Nephron progenitor cell (in vitro differentiated cells): ENCODE measurements at places on chromosomes 7 and 10.

DNA sequence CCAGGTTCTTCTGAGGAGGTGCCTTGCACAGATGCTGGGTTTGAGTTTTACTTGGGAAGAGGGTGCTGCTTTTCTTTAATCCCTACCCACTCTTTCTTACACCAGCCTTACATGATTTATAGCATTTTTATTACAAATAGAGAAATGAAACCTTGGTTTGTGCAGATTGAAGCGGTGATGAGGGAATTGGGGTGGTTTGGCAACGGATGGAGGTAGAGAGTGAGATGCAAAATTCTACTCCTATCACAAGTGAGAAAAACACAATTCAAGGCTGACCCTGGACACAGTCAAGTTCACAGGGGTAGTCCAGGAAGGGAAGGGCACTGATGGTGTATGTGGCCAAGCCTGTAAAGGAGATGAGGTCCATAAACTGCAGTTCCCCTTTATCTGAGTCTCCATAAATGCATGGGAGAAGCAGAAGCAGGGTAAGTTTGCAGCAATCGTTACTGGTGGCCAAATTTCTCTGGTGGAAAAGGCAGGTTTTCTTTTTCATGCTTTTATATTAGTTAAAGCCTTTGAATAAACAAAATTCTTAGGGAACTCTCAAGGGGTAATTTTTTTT, 214.3 kb downstream of the JAZF1 start:
- H3K27me3 ChIP-seq = peaks cover 12% of the 10 kb centered on the region
- no peaks in the 10 kb centered on the region for H3K36me3 ChIP-seq
- H3K4me1 ChIP-seq = peaks cover 8% of the 10 kb centered on the region

DNA sequence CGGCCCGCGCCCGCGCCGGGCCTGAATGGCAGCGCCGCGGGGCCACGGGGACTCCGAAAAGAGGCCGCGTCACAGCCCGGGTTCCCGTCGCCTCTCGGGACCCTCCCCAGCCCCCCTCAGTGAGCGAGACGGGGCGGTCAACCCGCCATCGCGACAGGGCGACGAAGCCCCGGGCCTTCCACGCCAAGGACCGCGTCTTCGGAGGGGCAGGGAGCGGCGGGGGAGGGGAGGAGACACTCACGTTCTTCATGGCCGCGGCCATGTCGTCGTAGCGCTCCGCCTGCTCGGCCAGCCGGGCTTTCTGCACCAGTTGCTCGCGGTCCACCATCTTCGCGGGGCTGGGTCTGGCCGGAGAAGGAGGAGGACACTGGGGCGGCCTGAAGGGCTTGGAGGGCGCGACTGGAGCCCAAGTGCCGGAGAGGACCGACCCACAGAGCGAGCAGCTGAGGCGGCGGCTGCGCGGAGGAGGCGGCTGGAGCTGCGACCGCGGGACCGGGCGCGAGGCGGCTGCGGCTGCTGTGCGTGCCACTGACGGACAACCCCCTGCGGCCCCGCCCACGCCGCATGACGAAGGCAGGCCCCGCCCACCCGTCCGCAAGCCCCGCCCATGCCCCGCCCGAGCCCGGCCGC, at the start of gene YWHAG:
Gene YWHAG, minus strand, starts transcription at position 511 of the 630 bp plus-strand sequence. Its CDS starts 183 bp downstream, at position 328.
- H3K27ac ChIP-seq = peak within 1 kb of the TSS; percentile 98
- H3K4me3 ChIP-seq = peak within 1 kb of the TSS; percentile 95
- peak; percentile 90 for DNase-seq
- H3K4me1 ChIP-seq = peaks cover 32% of the 10 kb centered on the region
- peaks cover 43% of the 10 kb centered on the region for H3K36me3 ChIP-seq
- peaks cover 3% of the 10 kb centered on the region for H3K27me3 ChIP-seq

DNA sequence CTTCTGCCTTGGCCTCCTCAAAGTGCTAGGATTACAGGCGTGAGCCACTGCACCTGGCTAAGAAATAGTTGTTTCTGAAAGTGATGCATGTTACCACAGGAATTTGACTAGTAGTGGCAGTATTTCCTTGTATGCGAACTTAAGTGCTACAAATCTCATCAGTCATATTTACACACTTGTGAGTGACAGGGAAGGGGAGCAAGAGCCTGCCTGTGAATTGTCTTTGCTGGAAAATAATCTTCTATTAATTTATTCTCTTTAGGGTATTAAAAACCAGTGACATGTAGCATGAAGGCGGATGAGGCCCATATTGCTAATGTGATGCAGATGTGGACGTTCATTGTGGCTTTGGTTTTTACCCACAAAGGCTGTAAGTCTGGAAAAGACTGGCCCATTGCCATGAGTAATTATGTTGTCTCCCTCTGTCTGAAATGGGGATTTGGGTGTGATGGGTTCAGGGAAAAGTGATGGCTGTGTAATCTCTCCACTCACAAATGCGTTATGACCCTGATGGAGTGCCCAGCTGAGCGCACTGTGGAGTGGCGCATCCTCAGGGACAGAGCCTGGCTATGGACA, 97.6 kb downstream of the CCNY start:
- H3K36me3 ChIP-seq = peaks cover 23% of the 10 kb centered on the region
- no peak overlapping the region for H3K27ac ChIP-seq
- H3K4me1 ChIP-seq = no peaks in the 10 kb centered on the region

- H3K27me3 ChIP-seq = no peaks in the 10 kb centered on the region
- no peak for DNase-seq
- peak overlapping the region; percentile 80 for H3K27ac ChIP-seq
- H3K4me3 ChIP-seq = no peak overlapping the region
- no peaks in the 10 kb centered on the region for H3K36me3 ChIP-seq
- peaks cover 75% of the 10 kb centered on the region for H3K4me1 ChIP-seq
Measured at GRCh38 chr10:5614155-5614721, 52.2 kb downstream of the ASB13 start.

DNA sequence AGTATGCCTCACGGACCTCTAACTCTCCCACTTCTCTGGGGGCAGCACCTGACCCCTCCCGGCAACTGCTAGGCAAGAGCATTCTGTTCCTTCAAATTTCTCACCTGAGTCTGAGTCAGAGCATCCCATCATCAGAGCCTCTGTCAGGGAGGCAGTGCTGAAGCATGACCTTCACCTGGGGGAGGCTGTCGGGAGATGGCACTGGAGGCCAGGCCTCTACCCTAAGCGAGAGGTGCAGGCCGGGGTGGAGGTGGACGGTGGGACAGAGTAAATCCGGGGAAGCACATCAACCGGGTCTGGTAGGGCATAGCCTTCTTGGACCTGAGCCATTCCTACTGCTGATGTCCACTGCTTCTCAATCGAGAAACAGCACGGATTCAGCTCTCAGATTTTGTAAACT, 90.4 kb downstream of the SPAG6 start:
- peaks cover 4% of the 10 kb centered on the region for H3K27me3 ChIP-seq
- H3K4me3 ChIP-seq = peak overlapping the region; percentile 39
- H3K27ac ChIP-seq = peak overlapping the region; percentile 50
- H3K36me3 ChIP-seq = no peaks in the 10 kb centered on the region
- DNase-seq = no peak

- H3K4me3 ChIP-seq = no peak overlapping the region
- H3K27me3 ChIP-seq = peaks cover 3% of the 10 kb centered on the region
- no peaks in the 10 kb centered on the region for H3K4me1 ChIP-seq
- H3K36me3 ChIP-seq = no peaks in the 10 kb centered on the region
Measured at GRCh38 chr7:37732253-37732652, 48.7 kb downstream of the GPR141 start.

DNA sequence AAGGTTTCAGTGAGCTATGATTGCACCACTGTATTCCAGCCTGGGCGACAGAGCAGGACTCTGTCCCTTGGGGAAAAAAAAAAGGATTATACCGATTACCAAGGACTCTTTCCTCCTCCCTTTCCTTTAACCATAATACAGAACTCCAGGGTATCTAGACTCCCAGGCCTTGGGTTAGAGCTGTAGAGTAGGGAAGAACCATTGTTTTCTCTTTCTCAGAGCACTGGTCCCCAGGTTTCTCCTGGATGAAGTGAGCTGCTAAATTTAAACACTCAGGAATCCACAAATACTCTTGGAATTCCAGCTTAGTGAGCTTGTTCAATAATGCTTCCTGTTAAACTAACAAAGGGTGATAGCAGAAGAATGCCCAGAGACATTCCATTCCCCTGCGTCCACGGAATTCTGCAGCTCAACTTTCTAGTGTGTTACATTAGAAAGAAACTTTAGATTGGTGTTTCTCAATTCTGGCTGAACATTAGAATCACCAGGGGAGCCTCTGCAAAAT, 14.6 kb upstream of the RPEL1 start:
- H3K4me1 ChIP-seq = no peaks in the 10 kb centered on the region
- no peak overlapping the region for H3K4me3 ChIP-seq
- H3K27ac ChIP-seq = peak overlapping the region; percentile 29
- H3K36me3 ChIP-seq = no peaks in the 10 kb centered on the region

DNA sequence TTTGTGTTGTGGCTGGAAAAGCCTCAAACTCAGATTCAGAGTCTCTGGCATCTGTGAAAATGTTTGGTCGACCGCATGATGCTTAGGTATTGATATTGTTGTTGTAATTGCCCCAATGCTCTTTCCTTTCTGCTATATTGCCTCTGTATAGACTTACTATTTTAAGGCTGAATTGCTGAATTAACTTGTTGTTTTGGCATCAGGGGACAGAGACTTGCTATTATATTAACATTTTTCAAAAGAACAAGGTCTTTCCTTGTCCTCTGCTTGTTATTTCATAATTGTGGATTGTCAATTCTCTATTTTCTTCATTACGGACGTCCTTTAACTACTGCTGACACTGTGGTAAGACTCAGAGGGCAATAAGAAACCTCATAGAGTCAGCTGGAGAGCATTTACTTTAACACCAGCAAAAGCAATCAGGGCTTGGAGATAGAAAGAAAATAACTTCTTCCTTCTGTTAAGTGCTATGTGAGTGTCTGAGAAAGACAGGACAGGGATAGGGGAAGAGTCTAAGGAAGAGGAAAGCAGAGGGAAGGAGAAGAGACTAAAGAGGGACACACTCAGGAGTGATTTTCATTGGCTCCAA, 17.6 kb downstream of the CPED1 start:
- no peaks in the 10 kb centered on the region for H3K36me3 ChIP-seq
- H3K27ac ChIP-seq = peak overlapping the region; percentile 84
- no peak for DNase-seq
- H3K4me3 ChIP-seq = no peak overlapping the region

DNA sequence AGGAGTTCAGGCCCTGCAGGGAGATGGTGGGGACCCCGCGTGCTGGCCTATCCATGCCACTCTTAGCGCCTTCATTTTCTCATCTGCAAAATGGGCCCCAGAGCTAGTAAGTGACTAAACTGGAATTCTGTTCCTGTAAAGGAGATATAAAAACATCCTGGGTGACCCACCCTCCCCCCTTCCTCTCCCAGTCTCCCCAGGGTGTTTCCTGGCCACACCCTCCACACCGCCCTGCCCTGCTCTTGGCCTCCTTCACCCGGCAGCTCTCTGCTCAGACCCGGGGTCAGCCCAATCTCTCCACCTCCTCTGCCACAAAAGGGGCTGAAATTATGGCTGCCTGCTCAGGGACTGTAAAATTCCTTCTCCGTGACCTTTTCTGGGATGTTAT, 70.7 kb downstream of the C10orf105 start:
- no peak for DNase-seq
- peaks cover 26% of the 10 kb centered on the region for H3K27me3 ChIP-seq
- H3K4me3 ChIP-seq = no peak overlapping the region
- peaks cover 21% of the 10 kb centered on the region for H3K4me1 ChIP-seq

DNA sequence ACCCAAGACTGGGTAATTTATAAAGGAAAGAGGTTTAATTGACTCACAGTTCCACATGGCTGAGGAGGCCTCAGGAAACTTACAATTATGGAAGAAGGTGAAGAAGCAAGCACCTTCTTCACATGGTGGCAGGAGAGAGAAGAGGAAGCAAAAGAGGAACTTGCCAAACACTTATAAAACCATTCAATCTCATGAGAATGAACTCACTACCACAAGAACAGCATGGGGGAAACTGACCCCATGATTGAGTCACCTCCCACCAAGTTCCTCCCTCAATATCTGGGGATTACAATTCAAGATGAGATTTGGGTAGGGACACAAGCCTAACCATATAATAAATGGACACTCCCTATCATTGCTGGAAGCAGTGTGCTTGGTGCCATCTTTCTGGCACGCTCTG, 506.3 kb downstream of the CALN1 start:
- H3K36me3 ChIP-seq = no peaks in the 10 kb centered on the region
- DNase-seq = no peak
- H3K4me1 ChIP-seq = no peaks in the 10 kb centered on the region
- peaks cover 8% of the 10 kb centered on the region for H3K27me3 ChIP-seq

DNA sequence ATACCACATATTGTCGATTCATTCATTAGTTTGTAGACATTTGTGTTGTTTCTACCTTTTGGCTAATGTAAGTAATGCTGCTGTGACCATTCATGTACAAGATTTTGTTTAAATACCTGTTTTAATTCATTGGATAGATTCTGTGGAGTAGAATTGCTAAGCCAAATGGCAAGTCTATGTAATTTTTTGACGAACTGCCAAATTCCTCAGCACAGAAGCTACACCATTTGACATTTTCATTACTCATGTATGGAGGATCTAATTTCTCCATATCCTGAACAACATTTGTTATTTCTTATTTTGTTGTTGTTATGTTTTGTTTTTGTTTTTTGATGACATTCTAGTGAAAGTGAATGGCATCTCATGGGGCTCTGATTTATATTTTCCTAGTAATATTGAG, 1351.3 kb upstream of the SORCS1 start:
- no peak overlapping the region for H3K27ac ChIP-seq
- H3K4me3 ChIP-seq = no peak overlapping the region
- H3K4me1 ChIP-seq = peaks cover 10% of the 10 kb centered on the region
- peaks cover 5% of the 10 kb centered on the region for H3K36me3 ChIP-seq
- H3K27me3 ChIP-seq = no peaks in the 10 kb centered on the region
- DNase-seq = no peak

GRCh38 chr7:121178452-121178851, 150.3 kb upstream of the WNT16 start:
- no peak overlapping the region for H3K27ac ChIP-seq
- H3K4me3 ChIP-seq = no peak overlapping the region
- no peaks in the 10 kb centered on the region for H3K27me3 ChIP-seq
- no peak for DNase-seq

DNA sequence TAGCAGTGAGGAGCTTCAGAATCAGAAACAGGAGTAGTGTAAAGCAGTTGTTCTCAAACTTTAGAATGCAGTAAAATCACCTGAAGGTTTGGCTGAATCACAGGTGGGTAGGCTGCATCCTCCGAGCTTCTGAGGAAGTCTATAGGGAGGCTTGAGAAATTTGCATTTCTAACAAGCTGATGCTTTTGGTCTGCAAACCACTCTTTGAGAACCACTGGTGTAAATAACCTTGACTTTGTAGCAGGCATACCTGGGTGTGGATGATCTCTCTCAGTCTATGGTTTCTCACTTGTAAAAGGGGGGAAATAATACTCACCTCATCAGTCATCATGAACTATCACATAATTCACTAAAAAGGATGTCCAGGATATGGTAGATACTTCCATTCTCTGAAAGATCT, 118.1 kb downstream of the SRI start:
- no peaks in the 10 kb centered on the region for H3K36me3 ChIP-seq
- H3K4me3 ChIP-seq = no peak overlapping the region
- peaks cover 6% of the 10 kb centered on the region for H3K4me1 ChIP-seq
- no peak for DNase-seq

DNA sequence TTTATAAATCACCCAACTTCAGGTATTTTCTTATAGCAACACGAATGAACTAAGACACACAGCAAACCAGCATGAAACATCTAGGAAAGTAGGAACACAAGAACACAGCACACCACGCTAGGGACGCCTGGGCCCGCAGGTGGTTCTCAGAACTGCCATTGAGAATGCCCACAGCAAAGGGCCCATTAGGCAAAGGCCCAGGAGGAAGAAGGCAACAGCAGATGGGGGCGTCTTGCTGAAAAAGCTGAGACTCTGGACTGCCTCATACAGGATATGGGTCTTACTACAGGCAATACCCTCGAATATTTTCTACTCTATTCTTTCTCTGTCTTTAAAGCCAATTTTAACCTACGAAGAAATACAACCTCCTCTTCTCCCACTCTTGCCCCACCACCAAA, 77.3 kb downstream of the PARD3 start:
- no peak overlapping the region for H3K27ac ChIP-seq
- H3K4me1 ChIP-seq = peaks cover 55% of the 10 kb centered on the region
- no peak for DNase-seq
- H3K36me3 ChIP-seq = no peaks in the 10 kb centered on the region
- H3K27me3 ChIP-seq = no peaks in the 10 kb centered on the region
